ENCODE measurements at places on chromosomes 2 and 18. TPM values are rescaled to one million over a fixed set of nuclear protein-coding genes. Genes with fewer than 3 reads are reported as not detected.

- no peak for DNase-seq
Measured at GRCh38 chr2:177174486-177174885, 38.1 kb upstream of the HNRNPA3 start.

- DNase-seq, result no peak
Measured at GRCh38 chr2:14340703-14341102, 291.8 kb upstream of the LRATD1 start.

CDC42EP3 gene
- 56.5 TPM for total RNA-seq

- no peak for DNase-seq
Measured at GRCh38 chr2:138730497-138731030, 49.6 kb downstream of the NXPH2 start.

- no peak for DNase-seq
Measured at GRCh38 chr2:104616856-104617255, 237.1 kb upstream of the POU3F3 start.
